Neural crest cell (in vitro differentiated cells): ENCODE measurements at places on chromosomes 11 and 22. TPM values are rescaled to one million over a fixed set of nuclear protein-coding genes. Genes with fewer than 3 reads are reported as not detected.
A peak's percentile ranks its signal among the peaks of the same experiment; 100 is the strongest.

The PKP3 gene
- 0.42 and 1.7 TPM in 2 replicates for total RNA-seq

The TRIM49 gene
- not detected in 2 replicates for total RNA-seq

GRCh38 chr11:66056501-66056900 lies 4.3 kb downstream of the SF3B2 start:
- peak overlapping the region; percentile 31 for H3K4me3 ChIP-seq
- no peak for DNase-seq
- H3K27me3 ChIP-seq: no peaks in the 10 kb centered on the region
- H3K36me3 ChIP-seq: peaks cover 30% of the 10 kb centered on the region
- H3K4me1 ChIP-seq: peaks cover 20% of the 10 kb centered on the region

DNA sequence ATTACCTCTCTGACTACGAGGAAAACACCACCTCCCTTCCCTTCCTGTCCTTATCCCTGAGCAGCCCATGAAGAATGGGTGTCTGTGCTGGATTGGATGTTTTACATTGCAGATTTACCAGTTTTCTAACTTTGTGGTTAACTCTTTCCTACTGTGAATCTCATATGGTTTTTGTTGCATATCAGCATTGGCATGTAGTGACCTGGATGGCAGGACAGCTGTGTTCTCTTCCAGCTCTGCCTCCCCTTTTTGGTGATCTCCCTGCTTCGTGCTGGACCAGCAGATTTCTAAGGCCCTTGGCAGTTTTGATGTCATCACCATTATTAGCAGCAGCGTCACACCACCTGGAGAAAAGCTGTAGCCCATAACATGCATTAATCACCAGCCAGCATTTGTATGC lies 26.7 kb downstream of the OR6Q1 start:
- H3K36me3 ChIP-seq: no peaks in the 10 kb centered on the region
- H3K27ac ChIP-seq: no peak overlapping the region
- DNase-seq: no peak
- peaks cover 7% of the 10 kb centered on the region for H3K4me1 ChIP-seq

GRCh38 chr22:46149512-46150033 lies 753 bp upstream of the PPARA start:
- H3K27ac ChIP-seq: no peak overlapping the region
- H3K36me3 ChIP-seq: no peaks in the 10 kb centered on the region
- peak overlapping the region; percentile 89 for H3K4me3 ChIP-seq
- DNase-seq: no peak
- H3K27me3 ChIP-seq: peaks cover 49% of the 10 kb centered on the region

DNA sequence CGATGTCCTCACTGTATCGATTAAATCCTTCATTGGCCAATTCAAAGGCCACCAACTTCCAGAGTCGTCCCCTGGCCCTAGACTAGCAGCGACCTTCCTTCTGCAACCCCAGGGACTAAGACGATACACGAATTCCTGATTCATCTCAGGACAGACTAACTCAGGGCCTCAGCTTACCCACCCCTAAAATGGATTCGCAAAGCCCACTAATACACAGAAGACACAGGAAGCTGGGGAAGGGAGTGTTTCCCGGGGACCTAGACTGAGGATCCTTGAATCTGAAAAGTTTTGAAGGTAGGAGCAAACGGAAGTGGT lies 509 bp downstream of the LAMTOR1 start:
- H3K4me1 ChIP-seq: peaks cover 37% of the 10 kb centered on the region
- no peak for DNase-seq
- peak overlapping the region; percentile 93 for H3K27ac ChIP-seq
- peaks cover 9% of the 10 kb centered on the region for H3K36me3 ChIP-seq
- H3K4me3 ChIP-seq: peak overlapping the region; percentile 89

The APOC3 gene
- not detected in 2 replicates for total RNA-seq

The ALX4 gene
- total RNA-seq: 0.05 TPM in 2 replicates
